ENCODE measurements at places on chromosomes 12 and 14. TPM values are rescaled to one million over a fixed set of nuclear protein-coding genes. Genes with fewer than 3 reads are reported as not detected.

DNA sequence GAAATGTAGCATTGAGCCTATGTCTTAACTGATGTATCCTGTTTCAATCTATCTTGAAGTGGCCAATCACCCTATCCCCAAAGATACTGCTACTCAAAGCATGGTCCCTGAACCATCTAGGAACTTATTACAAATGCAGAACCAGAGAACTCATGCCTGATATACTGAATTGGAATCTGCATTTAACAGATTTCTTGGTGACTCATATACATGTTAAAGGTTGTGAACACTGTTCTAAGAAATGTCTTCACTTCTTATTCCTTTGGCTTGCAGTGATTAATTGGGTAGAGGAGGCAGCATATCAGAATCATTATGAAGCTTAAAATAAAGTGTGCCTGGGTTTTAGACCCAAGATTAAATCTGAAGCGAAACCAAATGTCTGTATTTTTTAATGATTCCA is 795.6 kb downstream of the DIO2 start:
- no peak for DNase-seq

Gene BEST3
- 7.1 TPM for total RNA-seq

- peak; percentile 51 for DNase-seq
These were observed 178.6 kb downstream of the ADGRD1 start for GRCh38 chr12:131132118-131132892.

Gene MIP
- total RNA-seq = not detected

DNA sequence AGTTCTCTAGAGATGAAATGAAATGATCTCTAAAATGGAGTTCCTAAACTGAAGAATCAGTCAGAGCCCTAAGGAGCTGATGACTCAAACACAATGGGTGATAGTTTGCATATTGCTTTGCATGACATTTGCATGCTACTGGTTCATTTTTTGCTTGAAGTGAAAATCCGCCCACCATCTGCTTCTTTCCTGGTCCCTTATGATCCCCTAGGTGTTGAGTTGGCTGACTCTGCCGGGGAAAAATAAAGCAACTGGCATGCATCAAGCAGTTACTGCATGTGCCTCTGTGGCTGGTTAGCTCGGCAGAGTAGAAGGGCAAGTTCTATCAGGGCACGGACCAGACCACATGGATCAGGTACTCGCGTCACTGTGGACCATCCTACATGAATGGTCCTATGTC is 151.1 kb downstream of the PPM1H start:
- DNase-seq = no peak

- no peak for DNase-seq
These were observed 64.5 kb downstream of the SPTB start for GRCh38 chr14:64815257-64815656.

Gene KRT4
- 0.99 TPM for total RNA-seq

- peak; percentile 60 for DNase-seq
These were observed 12.9 kb upstream of the TUBA1A start for GRCh38 chr12:49201595-49202295.

Gene COL2A1
- 1.6 TPM for total RNA-seq

Gene ESPL1
- 5.6 TPM for total RNA-seq
